ENCODE measurements at places on chromosomes 4 and X.

GRCh38 chrX:150899191-150899757 lies 806 bp upstream of the CD99L2 start:
- peak; percentile 69 for DNase-seq

GRCh38 chr4:151917145-151917734 lies 156.4 kb upstream of the GATB start:
- DNase-seq: no peak

GRCh38 chr4:53558065-53558801 lies 33.1 kb downstream of the LNX1 start:
- peak; percentile 13 for DNase-seq

DNA sequence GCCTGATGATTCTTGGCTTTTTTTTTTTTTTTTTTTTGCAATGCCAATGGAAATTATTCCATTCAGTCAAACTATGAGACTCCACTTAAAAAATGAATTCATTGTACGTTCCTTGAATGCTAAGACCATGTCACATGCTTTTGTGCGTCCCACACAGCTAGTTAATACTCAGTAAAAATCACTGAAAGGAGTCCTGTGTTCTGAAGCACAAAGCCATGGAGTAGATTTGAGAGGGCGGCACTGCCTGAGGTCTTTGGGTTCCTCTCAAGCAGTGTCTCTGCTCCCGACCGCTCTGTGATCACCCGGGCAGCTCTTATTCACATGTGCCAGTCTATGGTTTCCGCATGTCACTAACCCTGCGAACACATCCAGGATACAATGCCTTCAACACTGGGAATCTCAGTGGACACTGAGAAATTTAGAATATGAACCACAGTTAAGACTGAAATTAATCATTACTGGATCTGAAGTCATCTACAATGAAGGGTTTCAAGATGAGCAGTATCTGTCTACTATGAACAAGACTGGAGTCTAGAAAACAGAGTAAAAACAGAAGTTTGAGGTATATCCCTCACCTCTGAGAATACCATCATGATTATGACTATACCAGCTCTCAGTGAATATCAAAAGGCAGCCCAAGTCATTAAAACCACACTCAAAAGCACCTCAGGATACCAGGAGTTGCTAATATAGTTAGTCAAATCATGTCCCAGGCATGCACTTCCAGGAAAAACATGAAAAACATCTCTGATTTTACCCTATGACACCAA lies 193.0 kb downstream of the MGST2 start:
- DNase-seq: no peak

- peak; percentile 3 for DNase-seq
Measured at GRCh38 chrX:153381684-153382532, 19.2 kb downstream of the PNMA6E start.

DNA sequence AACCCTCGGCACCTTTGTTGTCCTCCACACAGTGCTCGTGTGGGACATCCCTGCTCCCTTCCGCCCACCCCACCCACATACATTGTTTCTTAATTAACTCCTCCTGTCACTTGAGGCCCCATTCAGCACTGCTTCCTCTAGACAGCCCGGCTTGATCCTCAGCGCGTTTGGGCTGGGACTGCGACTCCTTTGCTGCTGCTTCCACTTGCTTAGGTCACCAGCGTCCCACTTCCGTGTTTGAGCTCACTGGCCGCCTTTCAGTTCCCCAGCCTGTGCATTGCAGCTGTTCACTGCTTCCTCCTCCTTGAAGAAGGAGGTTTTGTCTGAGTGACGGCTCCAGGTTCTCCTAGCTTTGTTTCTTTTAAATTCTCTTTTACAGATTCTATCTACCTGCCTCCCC lies 16.1 kb downstream of the RNF4 start:
- peak; percentile 94 for DNase-seq

DNA sequence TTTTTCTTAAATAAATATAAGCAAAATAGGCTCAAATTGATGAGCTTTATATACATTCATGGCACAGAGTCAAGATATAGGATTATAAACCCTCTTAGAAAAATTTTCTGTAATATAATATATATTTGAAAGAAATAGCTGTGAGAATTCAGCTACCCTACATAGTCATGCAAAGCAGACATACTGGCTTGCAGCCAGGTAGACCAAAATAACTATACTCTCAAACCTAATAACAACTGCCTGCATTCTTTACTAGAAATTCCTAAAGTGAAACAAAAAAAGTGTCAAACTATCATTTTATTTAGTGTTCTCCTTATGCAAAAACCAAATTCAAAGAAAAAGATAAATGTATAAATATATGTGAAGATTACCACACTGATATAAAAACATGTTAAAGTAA lies 1390.2 kb downstream of the C4orf33 start:
- no peak for DNase-seq

GRCh38 chrX:101220662-101221260 lies 1.2 kb downstream of the DRP2 start:
- DNase-seq: no peak

- no peak for DNase-seq
Measured at GRCh38 chr4:167176723-167177367, 57.4 kb downstream of the SPOCK3 start.

DNA sequence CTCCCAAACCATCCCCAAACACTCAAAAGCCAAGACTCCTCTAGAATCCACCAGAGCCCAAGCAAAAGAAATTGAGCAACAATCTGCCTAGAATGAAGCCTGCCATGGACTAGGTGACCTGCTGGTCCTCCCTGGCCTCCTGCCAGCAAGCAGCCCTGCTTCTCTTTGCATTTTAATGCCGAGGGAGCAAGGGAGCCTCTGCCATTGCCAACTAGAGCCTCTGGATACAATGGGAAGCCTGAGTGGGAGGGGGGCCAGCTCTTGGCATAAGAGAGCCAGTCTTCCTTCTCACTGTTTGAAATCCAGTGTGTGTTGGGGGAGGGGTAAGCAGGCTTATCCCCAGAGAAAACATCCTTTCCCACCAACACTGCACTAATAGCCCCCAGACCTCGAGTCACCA lies 1.5 kb upstream of the GDPD2 start:
- no peak for DNase-seq

DNA sequence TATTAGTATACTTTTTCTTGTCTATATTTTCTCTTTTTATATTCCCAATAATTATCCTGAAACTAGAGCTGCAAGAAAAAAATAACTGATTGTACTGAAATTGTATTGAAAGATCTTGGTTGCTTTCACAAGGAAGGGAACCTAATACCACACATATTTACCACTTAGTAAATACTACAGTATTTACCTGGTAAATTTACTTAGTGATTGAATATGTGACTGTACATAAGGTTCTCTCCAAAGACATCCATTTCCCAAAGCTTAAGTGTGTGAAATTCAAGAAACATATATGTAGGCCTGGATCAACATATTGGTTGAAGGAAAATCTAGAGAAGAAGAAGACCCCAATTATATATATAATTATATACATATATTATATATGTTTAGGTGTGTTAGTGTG lies 1272.7 kb downstream of the C4orf33 start:
- no peak for DNase-seq

- no peak for DNase-seq
Measured at GRCh38 chr4:2846172-2846571, 2.5 kb downstream of the ADD1 start.

DNA sequence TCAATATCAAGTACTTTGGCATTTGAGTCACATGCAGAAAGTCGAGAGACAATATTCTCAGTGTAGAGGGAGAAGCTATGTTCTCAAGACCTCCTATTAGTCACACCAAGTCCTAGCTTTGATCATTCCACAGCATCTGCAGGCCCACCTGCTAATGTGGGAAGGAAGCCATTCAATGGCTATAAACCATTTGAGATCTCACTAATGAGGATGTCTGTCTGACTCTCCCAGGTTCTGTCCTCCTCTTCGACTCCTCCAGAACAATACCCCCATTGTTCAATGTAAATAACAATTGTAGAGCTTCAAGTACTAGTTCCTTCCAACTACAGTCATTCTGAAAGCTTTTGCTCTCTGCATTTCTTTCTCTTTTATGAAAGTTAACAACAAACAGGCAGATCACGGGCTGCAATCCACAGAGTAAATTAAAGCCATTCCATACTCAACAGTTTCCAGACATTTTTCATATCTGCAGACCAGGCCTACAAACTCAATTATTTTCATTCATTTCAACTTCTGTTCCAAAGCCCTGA lies 140.2 kb upstream of the EDNRA start:
- DNase-seq: no peak

DNA sequence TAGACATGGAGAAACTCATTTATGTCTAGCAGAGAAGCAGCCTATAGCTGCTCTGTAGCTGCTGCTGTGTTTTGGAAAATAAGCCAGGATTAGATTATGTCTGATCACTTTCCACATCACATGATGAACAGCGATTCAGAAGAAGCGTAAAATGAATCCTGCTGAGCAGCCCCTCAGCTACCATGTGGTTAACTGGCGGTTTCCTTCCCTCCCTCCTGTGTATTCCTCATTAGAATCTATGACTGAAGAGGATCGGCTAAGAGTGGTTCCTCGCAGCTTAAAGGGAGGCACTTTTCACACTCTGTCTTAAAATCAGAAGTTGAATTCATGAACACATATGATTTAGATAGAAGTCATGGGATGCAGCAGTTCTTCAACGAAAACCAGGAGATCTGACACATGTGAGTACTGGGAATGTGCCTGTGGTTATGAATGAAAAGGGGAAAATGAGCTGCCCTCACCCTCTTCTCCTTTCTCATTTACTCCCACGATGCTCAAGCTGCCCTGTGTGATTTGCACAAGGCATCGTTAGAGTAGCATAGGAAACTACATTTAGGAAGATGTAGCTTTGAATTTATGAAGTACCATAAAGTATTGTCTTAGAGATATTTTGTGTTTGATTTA lies at the start of gene PPEF1:
Gene PPEF1 (plus strand): TSS at position 220 of the 624 bp plus-strand sequence. CDS start 136 bp downstream, at position 356.
- peak; percentile 8 for DNase-seq

GRCh38 chr4:118327554-118328241 lies 25.1 kb downstream of the PRSS12 start:
- DNase-seq: no peak

GRCh38 chrX:120468071-120468470 lies 1.0 kb downstream of the LAMP2 start:
- peak; percentile 28 for DNase-seq

- DNase-seq: no peak
Measured at GRCh38 chr4:156512622-156513021, 459.0 kb downstream of the PDGFC start.

GRCh38 chrX:15564981-15565579 lies 35.7 kb downstream of the ACE2 start:
- peak; percentile 47 for DNase-seq

- no peak for DNase-seq
Measured at GRCh38 chr4:170423137-170423536, 333.4 kb upstream of the AADAT start.

DNA sequence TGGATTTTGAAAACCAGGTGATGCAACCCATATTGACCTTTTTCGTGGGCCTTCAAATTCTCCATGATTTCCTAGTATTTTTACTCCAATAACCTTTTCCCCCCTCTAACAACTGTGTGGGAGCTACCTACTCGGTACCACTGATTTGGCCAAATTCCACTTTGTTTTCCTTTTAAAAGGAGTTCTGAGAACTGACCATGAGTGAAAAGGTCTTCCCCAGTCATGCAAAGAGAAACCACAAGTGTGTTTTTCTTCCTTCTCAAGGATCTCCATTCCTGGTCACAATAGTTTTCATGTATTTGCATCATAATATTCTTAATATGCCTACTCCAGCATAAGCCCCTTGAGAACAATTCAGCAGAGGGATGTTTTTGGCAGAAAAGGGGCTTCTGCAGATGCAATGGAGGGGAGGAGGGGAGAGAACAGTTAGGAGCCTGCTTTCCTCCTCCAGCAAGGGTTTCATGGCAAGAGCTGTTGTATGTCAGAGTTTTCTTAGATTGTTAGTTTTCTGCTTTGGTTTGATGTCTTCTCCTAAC lies 195.3 kb upstream of the ANXA3 start:
- DNase-seq: no peak

DNA sequence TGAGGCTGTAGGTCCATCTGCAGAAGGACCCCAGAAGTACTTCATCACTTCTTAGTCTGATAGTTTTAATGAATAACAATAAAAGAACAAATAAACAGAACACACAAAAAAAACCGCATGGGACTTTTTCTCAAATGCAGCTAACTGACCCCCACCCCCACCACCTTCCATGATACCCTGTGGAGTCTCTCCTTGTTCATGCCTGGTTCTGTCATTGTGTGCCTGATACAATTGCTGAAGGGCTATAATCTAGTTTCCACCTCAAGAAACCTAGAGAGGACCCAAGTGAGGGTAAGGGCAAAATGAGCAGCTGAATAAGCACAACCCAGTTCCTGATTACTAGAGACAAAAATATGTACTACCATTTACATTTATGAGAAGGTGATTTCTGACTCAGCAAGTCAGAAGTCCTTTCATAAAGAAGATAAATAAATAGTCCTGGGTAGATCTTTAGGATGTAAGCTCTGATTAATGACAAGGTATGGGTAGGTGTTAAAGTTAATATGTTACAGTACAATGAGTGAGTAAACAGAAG lies 155.1 kb downstream of the TMA16 start:
- no peak for DNase-seq

DNA sequence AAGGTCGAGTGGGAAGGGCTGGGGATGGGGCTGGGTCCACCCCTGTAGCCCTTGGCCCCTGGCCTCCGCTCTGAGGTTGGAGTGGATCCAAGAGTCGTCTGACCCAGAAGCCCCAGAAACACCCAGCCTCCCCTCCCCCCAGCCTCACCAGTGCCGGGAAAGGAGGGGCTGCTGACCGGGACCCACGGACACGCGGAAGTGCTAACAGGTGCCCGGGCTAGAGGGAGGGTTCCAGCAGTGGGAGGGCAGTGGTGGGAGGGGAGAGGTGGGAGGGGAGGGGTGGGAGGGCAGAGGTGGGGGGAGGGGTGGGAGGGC lies 131.8 kb upstream of the NKX1-1 start:
- no peak for DNase-seq

- no peak for DNase-seq
Measured at GRCh38 chr4:4855301-4856070, 4.0 kb upstream of the MSX1 start.

DNA sequence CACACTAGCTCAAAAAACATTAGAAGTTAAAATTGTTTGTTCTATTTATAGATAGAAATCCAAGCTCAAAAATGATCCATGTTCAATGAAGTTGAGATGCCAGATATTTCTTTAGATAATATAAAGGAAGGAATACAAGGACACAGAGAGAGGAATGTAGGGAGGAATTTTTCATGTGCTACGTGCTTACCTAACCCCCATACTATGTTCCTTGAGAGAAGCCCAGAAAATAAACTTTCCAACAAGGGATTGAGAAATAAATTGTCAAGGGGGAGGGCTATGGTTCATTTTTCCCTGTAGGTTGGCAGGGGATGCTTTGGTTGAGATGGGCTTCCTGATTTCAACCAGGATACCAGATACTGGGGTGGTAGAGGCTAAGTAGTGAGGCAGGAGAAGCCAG lies 15.6 kb upstream of the ADH5 start:
- DNase-seq: no peak
